Left ventricle myocardium superior (tissue), 1 donor: ENCODE measurements at places on chromosomes 12 and 14.

DNA sequence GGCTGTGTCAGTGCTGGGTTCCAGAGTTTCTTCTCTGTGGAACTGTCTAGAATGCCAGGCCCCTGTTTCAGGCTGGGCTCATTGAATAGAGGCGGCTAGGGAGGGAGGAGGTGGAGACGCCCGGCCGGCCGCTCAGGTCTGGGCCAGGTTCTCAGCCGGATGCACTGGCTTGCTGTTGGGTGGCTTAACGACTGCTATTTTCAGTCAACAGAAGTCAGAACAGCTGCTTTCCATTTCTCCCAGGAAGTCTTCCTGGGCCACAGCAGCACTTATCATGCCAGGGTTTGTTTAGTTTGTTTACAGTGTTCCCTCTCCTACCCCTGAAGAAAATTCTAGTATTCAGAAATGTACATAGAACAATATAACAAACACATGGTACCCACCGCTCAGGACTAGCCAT is 26.0 kb upstream of the VPS37B start:
- DNase-seq, result no peak

DNA sequence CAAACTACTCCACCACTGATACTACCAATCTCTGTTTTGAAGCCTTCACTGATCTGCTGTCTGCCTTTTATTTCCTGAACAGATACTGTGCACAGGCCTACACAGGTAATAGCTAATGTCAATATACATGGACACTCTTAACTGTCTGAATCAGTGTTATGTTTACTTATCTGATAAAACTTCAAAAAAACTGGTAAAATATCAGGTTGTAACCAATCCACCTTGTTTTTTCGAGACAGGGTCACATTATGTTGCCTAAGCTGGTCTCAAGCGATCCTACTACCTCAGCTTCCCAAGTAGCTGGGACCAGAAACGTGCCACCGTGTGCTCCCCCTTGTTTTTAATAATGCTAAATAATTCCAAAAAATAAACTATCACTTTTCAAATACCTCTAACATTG is 43.5 kb downstream of the HECTD1 start:
- DNase-seq, result no peak

GRCh38 chr12:19642345-19642744 is 203.1 kb downstream of the AEBP2 start:
- no peak for DNase-seq

GRCh38 chr12:43501703-43502102 is 50.3 kb downstream of the ADAMTS20 start:
- no peak for DNase-seq

- no peak for DNase-seq
These were observed 117.3 kb upstream of the CAND1 start for GRCh38 chr12:67151886-67152285.

DNA sequence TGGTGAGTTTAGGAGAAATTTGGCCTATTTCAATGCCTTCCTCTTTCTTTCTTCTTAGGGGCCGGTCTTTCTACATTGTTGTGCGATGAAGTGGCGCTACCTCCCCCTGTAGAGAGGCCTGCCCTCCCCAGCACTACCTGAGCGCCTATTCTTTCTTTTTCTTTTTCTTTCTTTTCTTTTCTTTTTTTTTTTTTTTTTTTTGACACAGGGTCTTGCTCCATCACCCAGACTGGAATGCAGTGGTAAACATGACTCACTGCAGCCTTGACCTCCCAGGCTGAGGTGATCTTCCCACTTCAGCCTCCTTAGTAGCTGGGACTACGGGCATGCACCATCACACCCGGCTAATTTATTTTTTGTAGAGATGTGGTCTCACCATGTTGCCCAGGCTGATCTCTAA is 136.1 kb upstream of the MAX start:
- DNase-seq, result no peak

GRCh38 chr12:10722905-10723746 is at the start of gene YBX3:
TSS of gene YBX3 (minus strand) at chr12:10723323. CDS start at chr12:10723111, 212 bp downstream.
- DNase-seq, result peak; percentile 94

- no peak for DNase-seq
These were observed 34.4 kb downstream of the CDK17 start for GRCh38 chr12:96365604-96366380.

- no peak for DNase-seq
These were observed 86.9 kb downstream of the NTF3 start for GRCh38 chr12:5518584-5519365.

GRCh38 chr12:122947352-122947792 is 18.9 kb downstream of the ABCB9 start:
- peak; percentile 56 for DNase-seq
